ENCODE measurements at places on chromosomes 3 and 15.

DNA sequence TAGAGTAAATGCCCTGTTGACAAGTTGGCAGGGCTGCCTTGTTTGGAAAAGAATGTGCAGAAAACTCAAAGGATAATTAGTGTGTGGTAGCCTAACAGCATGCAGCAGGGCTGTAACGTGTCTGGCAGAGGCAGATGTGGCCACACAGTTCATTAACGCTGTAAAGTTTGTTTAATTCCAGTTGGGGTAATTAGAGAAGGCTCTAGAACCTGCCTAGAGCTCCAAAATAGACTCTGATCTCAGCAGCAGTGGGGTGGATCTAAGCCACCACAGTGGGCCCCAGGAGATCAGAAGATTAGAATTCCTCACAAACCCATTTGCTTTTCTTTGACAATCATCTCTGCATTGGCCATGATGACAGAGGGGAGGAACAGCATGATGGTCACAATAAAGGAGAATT, 65.1 kb upstream of the LEKR1 start:
- DNase-seq, result no peak

GRCh38 chr3:156682501-156682900, 8.1 kb downstream of the TIPARP start:
- no peak for DNase-seq

DNA sequence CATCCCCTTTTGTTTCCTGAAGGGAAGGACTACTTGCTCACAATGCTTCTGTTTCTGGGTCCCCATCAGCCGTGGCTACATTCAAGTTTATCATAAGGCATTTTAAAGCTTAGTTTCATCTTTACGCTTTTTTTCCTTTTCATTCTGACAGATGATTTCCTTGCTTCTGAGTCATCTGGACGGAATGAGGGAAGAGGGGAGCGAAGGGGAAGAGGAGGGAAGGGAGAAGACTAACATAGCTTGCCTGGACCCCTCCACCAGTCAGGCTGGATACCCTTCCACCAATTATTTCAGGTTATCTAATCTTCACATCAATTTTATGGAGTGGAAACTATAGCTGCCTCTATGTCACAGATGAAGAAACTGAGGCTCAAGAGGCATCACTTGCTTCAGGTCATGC, 27.6 kb downstream of the FAM3D start:
- DNase-seq, result no peak

DNA sequence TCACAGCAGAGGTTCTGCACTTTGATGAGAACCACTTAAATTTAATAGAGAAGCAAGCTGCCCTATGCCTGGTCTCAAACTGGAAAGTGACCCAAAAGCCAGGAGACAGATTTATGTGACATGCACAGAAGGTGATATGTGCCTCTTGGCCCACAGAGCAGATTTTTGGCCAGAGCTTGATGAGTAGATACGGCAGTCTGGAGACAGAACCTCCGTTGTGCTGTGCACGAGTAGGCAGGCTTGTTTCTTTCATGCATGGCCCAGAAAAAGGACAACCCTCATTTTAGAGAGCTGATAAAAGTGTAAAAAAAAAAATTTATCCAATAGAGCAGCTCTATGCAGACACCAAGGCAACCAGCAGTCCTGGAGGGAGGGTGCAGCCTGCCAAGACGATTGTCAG, 423.1 kb downstream of the CNTN6 start:
- no peak for DNase-seq

DNA sequence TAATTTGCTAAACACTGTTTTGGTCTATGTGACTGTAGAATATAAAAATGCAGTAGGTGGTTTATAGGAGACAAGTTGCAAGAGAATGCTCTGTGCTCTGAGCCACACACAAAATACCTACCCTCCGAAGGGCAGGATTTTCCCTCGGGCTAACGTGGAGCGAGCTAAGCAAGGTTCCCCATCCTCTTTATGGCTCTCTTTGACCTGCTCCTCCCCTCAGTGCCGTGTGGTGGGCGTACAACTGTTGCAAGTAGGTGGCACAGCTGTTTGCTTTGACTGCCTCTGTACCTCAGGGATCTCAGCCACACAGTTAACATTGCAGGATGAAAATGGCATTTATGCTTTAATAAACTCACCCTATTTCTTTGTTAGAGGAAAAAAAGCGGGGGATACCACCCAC, 339.1 kb downstream of the SATB1 start:
- no peak for DNase-seq

- DNase-seq, result no peak
These were observed 50.2 kb downstream of the CHDH start for GRCh38 chr3:53795789-53796560.

GRCh38 chr15:71329497-71330260, 214.4 kb downstream of the THSD4 start:
- DNase-seq, result no peak

DNA sequence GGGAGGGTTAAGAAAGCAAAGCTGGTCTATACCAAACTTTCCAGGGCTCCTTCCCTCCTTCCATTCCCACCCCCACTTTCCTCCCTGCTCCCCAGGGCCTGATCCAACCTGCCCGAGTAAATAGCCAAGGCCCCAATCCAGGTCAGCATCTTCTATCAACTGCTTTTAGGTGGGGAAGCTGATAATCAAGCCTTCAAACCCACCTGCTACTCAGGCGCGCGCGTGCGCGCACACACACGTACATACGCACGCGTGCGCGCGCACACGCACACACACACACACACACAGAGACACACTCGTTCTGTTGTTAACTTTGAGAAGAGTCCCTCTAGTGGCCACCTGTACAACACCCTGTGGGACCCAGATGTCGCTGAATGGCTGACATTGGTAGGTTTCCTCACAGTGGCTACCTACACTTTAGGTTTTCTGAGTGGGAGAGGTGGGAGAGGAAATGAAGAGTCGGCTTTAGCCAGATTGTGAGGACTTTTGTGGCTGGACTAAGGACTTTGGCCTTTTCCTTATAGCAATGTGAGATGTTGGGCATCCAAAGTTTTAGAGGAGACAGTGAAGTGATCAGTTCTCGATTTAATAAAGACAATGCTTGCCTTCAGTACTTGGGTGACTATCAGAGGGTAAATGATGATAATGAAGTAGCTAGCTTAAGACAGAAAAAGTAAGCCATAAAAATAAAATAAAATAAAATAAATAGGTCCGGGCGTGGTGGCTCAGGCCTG, 179.9 kb upstream of the C2CD4B start:
- peak; percentile 31 for DNase-seq

GRCh38 chr3:29475305-29475840, 194.5 kb downstream of the RBMS3 start:
- DNase-seq, result no peak

GRCh38 chr3:126261037-126261436, 80.7 kb upstream of the ALDH1L1 start:
- DNase-seq, result no peak

- DNase-seq, result no peak
These were observed 212.3 kb upstream of the CFAP20DC start for GRCh38 chr3:59262076-59262498.

GRCh38 chr15:52309154-52309548, 13.5 kb upstream of the MYO5C start:
- DNase-seq, result no peak

DNA sequence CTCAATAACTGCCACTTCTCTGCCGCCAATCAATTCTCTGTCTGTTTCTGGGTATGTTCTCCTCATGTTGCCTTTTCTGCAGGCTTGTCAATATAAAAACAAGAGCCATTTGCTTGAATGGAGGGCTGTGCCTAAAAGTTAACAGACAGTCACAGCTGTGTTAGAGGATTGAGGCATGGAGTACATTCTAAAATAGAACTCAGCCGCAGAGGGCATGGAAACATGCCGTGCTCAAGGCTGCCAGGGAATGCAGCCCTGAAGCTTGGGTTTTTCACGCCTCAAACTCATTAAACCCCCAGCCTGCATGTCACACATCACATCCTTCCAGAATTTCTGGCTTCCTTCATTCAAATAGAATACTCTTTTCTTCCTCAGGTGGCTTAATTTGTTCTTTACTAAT, 166.6 kb downstream of the TPRG1 start:
- no peak for DNase-seq

- no peak for DNase-seq
These were observed 2.5 kb downstream of the DLG1 start for GRCh38 chr3:197295871-197296270.

- no peak for DNase-seq
These were observed 87.9 kb downstream of the ITPR1 start for GRCh38 chr3:4581124-4581424.

DNA sequence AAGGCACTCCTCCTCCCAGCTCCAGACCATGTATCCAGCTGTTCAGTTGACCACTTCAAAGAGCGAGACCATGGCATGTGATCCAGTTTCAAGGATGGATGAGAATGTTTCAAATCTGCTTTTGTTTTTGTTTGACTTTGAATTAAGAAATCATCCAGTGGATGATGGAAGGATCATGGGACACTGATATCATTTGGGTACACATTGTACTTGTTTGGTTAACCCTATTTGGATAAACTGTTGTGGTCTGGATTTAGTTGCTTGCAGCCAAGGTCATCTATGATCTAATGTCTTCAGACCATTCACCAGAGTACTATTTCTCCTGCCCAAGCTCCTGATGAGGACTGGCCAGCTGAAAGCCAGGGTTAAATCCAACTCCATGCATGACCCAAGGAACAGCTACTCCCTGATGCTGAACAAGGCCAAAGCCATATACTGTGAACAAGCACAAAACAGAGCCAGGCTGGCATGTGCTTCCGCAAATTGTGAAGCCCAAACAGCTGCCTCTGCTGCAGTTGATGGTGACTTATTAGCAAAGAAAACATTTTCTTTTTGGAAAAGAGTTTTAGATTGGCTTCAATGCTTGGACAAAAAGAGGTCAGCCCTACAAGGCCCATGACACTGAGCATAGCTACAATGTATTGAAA, 5.2 kb upstream of the ADAMTS17 start:
- DNase-seq, result no peak

GRCh38 chr15:24957691-24958090, 2.9 kb downstream of the SNRPN start:
- DNase-seq, result no peak

GRCh38 chr3:127153506-127153815, 39.5 kb upstream of the PRR23E start:
- DNase-seq, result no peak

- no peak for DNase-seq
These were observed 210.8 kb downstream of the GAP43 start for GRCh38 chr3:115834068-115834467.

DNA sequence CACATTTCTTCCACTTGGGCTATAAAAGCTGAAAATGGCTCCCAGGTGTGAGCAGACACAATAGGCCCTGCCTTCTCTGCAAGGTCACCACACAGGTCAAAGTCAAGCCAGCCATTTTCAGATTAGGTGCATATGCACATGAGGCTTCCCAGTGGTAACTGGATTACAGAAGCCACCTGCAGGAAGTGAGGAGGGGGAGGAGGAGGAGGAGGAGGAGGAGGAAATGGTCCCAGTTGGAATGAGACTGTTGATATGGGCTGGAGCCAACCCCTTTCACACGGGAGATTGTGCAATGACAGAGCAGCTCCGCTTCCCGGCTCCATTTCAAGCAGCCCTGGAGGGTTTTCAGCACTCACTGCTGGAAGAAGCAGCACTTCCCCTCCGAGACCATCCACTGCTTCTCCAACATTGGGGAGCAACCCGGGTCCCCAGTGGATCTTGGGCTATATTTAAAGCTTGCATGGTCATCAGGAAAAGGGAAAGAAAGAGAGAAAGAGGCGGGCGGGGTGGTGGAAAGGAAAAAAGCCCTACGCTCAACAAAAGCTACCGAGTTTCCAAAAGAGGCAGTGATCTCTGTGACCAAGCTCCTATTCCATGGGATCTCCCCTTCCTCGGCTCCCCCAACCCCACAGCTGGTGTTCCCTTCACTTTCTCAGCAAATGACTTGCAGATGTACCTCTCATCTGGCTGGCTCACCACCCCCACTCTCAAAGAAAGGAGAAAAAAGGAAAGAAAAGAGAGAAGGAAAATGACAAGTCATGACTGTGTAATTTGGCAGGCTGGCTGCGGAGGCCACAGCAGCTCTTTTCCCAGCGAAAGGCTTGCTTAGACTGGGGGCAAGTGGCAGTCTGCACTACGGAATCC, 58.3 kb downstream of the LRIG1 start:
- no peak for DNase-seq

- DNase-seq, result no peak
These were observed 128.1 kb upstream of the ARL6 start for GRCh38 chr3:97636465-97636864.
